Left kidney (tissue), 8 donors: ENCODE measurements at places on chromosomes 13 and 19. TPM values are rescaled to one million over a fixed set of nuclear protein-coding genes. Genes with fewer than 3 reads are reported as not detected.

GRCh38 chr13:98068521-98068920 is 74.4 kb upstream of the FARP1 start:
- no peak for DNase-seq

Gene ZNF606
- 37.0 TPM for polyA plus RNA-seq

DNA sequence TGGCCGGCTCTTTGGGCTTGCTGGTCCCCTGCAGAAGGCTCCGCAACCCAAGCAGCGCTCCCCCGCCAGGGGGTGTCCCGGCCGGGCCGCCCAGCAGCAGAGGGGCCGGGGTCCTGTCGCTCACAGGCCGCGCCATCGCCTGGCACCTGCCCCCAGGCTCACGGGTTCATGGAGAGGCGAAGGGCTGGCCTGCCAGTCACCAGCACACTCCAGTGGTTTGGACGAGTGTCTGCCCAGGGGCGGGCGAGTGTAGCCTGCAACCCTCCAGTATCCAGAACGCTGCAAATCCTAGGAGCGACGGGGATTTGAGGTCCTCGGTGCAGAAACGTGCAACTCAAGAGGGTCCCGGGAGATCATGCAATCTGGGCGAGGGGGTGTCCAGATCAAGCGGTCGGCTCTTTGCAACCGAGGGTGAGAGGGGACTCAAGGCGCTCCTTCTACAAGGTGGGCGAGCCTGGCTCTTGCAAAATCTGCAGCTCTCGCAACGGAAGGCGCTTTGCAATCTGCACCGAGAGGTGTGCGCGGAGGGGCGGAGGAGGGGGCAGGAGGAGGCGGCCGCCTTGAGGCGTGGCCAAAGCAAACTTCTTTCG is at the start of gene DBP:
Gene DBP (minus strand): TSS at position 521 of the 590 bp plus-strand sequence. CDS start 385 bp downstream, at position 136.
- DNase-seq: no peak

Gene NLRP5
- not detected for polyA plus RNA-seq

DNA sequence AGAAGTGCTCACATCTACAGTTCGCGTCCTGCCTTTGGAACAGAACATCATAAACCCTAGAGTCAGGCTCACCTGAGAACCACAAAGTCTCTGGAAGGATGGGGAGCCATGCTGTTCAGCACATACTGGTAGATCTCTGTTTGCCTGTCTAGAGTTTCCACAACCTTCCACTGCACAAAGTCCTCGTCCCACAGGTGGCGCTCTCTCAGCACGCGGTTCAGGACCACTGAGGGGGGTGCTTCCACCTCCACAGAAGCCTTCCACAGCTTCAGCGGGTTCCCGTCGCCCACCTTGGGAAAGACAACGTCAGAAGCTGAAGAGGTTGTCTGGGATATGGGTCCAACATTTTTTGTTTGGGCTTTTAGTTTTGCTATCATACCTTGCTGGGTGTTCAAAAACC is 93.6 kb downstream of the KL start:
- no peak for DNase-seq

DNA sequence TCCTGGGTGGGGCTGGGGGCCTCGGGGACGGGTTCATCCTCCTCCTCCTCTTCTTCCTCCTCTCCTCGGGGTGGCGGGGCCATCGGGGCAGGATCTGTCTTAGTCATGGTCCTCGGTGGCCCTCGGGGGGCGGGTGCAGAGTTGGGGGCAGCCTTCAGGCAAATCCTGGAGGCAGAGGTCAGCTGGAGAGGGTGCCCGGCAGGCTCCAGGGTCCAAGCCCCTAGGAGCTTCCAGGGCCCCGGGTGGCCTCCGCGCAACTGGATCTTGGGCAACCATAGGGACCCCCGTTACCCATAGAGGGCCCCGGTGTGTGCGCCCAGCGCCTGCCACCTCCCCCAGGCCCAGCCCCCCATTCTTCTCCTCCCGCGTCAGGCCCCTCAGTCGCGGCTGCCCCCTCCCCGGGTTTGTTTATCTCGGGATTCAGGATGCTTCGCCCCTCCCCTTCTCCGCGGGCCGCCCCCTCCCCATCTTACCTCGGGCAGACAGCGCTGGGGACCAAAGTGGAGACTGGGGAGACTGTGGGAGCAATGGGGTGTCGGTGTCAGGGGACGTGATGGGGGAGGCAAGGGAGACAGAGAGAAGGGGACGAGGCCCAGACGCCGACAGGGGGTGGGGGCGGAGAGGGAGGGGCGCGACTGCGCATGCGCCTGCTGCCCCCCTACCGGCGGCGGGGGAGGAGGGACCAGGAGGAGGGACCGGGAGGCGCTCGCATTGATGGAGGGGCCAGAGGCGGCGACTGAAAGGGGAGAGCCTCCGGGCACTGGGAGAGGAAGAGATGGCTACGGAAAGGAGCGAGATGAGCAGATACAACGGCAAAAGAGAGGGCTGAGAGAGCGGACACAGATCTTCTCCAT is at the start of gene CLIP3:
Gene CLIP3 (minus strand): TSS at position 623 of the 854 bp plus-strand sequence. CDS start 516 bp downstream, at position 107.
- peak; percentile 69 for DNase-seq
